Forelimb muscle (tissue), 1 donor: ENCODE measurements at places on chromosomes 11 and 22.

- no peak for DNase-seq
Measured at GRCh38 chr11:78438298-78438975, 20.8 kb upstream of the GAB2 start.

GRCh38 chr22:23749841-23750301, 1.0 kb downstream of the ZNF70 start:
- no peak for DNase-seq

- DNase-seq = no peak
Measured at GRCh38 chr11:126834149-126834548, 166.4 kb downstream of the KIRREL3 start.

DNA sequence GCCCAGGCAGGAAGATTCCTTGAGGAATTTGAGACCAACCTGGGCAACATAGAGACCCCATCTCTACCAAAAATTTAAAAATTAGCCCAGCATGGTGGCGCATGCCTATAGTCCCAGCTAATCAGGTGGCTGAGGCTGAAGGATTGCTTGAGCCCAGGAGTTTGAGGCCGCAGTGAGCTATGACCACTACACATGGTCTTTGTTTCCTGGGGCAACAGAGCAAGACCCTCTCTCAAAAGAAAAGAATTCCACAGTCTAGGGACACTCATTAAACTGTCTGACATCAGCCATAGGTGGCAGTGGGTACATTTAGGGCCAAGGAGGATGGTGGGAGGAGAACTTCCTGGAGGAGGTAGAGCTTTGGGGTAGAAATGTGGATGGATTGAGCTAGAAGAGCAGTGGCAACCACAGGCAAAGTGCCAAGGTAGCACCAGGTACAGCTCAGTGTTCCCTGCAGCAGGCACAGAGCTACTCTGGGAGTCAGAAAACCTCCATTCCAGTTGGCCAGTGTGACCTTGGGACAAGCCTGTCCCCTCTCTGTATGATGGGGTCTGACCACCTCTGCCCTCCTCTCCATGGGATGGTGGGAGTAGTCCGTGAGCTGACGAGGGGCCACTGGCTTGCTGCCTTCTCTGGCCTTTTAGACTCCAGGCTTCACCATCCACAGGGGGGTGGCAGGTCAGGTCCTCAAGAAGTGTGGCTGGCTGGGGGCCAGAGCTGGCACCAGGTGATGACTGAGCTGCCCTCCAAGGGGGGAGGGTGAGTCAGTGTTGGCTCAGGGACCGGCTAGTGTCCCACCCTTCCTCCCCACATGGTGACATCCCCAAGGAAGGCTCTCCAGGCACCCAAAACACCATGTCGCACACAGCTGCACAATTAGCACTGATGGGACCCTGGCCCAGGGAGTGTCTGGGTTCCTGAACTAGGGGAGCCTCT, 3.7 kb upstream of the CLCF1 start:
- no peak for DNase-seq

- DNase-seq = no peak
Measured at GRCh38 chr11:86047275-86047991, 21.5 kb downstream of the PICALM start.

DNA sequence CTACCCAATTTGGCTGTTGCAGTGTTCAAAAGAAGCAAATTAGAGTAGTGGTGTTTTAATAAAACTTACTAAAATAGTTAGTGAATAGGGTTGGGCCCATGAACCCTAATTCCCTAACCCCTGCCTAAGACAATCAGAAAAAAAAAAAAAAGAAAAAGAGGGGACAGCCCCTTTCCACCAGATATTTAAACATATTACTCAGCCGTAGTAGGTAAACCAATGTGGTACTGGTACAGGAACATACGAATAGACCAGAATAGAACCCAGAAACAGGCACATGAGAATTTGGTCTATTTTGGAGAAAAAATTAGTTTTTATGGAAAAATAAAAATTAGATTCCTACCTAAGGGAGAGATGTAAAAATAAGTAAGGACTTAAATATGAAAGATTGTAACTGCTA, 38.6 kb downstream of the MMP7 start:
- DNase-seq = no peak

DNA sequence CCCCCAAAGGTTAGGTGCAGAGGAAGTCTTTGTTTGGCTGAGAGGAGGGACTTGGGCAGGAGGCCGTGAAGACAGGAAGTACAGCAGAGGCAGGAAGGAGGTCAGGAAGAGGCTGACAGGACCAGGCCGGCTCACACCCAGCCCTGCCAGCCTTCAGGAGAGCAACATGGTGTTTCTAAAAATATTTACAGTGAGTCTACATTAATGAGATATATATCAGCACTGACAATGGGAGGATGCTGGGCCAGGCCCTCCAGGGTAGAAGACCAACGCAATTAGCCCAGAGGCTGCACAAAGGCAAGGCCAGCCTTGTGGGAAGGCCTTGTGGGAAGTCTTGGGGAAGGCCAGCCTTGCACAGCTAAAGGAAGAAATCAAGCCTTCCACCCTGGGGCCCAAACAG, 7.9 kb upstream of the APLNR start:
- no peak for DNase-seq

- DNase-seq = no peak
Measured at GRCh38 chr11:57001674-57002401, 13.1 kb downstream of the OR5AK2 start.

- DNase-seq = no peak
Measured at GRCh38 chr11:45102361-45102809, 44.1 kb upstream of the PRDM11 start.

GRCh38 chr11:43969543-43969942, 27.1 kb downstream of the C11orf96 start:
- no peak for DNase-seq

DNA sequence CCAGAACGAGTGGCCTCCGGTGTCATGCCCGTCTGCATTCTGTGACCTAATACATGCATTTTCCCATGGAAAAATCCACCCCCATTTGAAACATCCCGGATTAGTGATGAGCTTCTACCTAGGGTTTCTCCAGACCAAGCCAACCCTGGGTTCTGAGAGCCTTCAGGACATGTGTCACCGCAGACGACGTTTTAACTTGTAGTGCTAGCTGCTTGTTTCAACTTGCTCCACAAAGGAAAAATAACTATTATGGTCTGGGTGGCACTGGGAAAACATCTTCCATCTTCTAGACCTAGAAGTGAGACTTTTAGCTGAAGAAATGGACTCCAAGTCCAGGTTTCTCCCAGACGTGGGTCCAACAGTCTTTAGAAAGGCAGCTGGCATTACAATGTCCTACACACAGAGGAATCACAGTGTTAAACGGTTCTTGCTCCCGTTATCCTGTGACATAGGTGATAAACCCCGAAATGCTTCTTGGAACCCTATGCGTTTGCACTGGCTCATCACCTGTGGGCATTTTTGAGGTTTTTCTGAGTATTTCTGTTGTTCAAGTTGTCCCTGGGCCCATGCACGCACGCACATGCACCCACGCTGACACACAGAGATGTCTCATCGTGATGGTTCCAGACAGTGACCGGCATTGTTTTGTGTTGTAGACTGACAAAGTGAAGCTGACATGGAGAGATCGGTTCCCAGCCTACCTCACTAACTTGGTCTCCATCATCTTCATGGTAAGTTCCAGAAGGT, 46.6 kb upstream of the FADD start:
- DNase-seq = no peak

- DNase-seq = no peak
Measured at GRCh38 chr11:99571094-99571493, 550.3 kb downstream of the CNTN5 start.

- no peak for DNase-seq
Measured at GRCh38 chr11:100681064-100681502, 6.0 kb upstream of the ARHGAP42 start.

DNA sequence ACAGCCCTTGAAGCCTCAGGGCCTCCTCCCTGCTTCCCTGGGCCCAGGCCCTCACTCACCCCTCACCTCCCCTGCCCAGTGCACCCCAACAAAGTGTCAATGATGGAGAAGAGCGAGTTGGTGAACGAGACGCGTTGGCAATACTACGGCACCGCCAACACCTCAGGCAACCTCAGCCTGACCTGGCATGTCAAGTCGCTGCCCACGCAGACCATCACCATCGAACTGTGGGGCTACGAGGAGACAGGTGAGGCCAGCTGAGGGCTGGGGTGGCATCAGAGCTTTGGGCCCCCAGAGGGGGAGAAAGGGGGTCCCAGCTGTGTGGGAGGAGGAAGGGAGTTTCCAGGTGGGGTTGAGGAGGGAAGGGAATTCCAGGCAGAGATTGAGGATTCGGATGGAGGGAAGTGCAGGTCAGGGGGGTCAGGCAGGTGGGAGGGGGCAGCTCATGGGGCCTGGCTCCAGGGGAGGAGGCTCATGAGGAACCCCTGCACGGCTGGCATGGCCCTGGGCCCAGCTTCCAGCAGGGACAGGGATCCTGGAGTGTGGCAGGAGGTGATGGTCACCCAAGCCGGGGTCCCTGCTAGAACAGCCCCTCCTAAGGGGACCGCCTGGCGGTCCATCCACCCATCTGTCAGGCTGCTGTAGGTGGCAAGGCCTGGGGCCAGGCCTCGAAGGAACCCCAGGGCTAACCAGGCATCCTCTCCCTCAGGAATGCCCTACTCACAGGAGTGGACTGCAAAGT, 2.9 kb downstream of the SUSD2 start:
- DNase-seq = no peak

DNA sequence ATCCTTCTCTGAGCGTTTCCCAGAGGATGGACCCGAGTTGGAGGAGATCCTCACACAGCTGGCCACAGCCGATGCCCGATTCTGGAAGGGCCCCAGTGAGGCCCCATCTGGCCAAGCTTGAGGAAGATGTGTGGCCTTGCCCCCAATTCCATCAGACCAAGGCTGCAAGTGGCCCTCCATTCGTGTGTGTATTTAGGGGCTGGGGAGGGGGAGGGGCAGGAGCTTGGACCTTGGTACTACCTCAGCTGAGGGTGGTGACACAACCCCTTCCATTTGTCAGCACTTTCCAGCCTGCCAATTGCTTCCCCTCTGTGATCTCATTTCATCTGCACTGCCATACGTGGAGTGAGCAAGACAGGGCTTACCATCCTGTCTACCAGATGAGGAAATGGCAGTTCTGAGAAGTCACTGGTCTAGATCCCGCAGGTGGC, 1.3 kb upstream of the BBS1 start:
- DNase-seq = no peak
